Inflammatory macrophage treated with lipopolysaccharide for 1 hour (primary cell): ENCODE measurements at places on chromosomes 2 and 18.
A peak's percentile ranks its signal among the peaks of the same experiment; 100 is the strongest.

GRCh38 chr2:23400703-23401102, 15.7 kb downstream of the KLHL29 start:
- DNase-seq, result no peak

DNA sequence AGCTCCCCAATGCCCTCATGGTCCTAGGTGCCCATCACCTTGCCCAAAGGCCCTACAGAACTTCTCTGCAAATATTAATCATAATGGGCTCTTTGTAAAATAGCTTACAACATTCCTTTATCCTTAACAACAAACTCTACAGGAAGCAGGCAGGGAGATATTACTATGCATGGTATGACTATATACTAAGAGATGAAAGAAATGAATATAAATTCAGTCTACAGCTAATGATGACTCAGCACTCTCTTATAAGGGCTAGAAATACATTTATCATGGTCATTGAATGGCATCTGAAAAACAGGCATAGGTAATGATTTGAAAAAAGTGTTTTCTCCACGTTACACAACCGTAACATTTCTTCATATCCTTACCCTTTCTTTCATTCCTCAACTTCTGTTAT, 254.8 kb upstream of the DSEL start:
- no peak for DNase-seq

- peak; percentile 55 for DNase-seq
These were observed 128.5 kb downstream of the STK39 start for GRCh38 chr2:168118733-168119514.

DNA sequence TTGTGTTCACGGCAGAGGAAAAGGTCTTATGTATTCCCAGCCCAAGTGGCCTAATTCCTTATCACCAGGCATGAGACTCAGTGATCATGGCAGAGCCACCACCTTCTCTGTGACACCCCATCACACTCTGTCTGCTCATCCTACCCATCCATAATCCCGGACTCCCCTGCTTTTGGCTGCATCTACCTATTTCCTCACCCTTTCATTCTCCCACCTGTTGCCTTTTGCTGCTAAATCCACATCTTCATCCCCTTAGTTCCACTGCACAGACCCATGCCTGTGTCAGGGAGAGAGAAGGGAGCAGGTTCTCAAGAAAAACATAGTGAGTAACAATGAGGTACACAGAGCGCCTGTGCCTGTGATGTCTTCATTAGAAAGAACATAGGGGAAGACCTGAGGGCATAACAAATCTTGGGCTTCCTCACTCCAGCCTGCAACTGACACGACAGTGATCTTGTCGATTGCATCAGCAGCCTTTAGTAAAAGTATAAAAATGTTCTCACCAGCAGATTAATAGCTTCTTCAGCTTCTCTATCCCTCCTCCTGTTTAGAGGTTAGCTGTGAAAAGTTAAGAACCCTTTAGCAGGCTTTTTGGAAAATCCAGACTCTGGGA, 246.5 kb upstream of the SPRED2 start:
- DNase-seq, result no peak

GRCh38 chr2:124018890-124019289, 6.2 kb upstream of the CNTNAP5 start:
- DNase-seq, result no peak

DNA sequence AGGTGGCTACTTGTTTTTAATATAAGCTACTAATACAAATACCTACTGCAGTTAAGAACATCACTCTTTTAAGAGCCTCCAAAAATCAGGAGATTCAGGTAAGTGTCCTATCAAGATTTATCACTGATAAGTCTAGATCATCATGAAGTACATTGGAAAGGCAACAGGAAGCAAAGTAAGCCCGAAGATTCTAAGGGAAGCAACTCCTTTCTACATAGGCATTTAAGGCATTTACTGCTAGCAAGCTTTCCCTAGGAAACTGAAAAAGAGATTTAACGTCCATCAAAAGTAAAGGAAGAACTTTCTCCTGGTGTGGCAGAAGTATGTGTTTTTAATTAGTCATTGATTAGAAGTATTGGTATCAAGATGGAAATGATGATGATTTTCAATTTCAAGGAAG, 3.7 kb downstream of the STK17B start:
- no peak for DNase-seq

GRCh38 chr2:39289609-39290008, 45.8 kb upstream of the CDKL4 start:
- no peak for DNase-seq

DNA sequence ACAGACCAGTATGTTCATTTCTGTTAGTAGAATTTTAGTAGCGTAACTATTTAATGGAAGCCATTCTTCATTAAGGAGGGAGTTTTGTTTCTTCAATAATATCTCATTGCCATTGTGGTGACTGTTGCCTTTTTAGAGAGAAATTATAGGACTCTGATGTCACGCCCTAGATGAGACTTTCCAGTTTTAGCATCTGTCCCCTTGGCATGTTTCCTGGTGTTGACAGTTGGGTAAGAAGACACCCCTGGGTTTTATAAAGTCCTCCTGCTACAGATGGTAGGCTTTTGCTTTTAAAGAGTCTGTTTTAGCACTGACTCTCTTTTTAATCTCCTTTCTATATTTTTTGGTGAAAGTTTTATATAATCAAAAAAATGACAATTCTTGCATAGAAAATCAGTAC, 41.9 kb downstream of the KCNJ3 start:
- no peak for DNase-seq

DNA sequence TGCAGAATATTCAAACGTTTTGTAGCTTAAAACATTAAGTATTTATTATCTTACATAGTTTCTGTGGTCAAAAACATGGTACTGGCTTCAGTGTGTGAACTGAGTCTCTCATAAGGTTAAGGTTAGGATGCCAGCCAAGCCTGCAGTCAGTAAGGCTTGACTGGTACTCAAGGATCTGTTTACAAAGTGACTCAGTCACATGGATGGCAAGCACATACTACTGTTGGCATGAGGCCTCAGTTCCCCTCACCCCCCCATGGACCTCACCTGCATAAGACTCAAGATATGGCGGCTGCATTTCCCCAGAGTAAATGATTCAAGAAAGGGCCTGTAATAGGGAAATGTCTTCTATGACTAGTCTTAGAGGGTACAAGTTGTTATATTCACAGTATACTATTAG, 1167.5 kb downstream of the DPP10 start:
- no peak for DNase-seq

DNA sequence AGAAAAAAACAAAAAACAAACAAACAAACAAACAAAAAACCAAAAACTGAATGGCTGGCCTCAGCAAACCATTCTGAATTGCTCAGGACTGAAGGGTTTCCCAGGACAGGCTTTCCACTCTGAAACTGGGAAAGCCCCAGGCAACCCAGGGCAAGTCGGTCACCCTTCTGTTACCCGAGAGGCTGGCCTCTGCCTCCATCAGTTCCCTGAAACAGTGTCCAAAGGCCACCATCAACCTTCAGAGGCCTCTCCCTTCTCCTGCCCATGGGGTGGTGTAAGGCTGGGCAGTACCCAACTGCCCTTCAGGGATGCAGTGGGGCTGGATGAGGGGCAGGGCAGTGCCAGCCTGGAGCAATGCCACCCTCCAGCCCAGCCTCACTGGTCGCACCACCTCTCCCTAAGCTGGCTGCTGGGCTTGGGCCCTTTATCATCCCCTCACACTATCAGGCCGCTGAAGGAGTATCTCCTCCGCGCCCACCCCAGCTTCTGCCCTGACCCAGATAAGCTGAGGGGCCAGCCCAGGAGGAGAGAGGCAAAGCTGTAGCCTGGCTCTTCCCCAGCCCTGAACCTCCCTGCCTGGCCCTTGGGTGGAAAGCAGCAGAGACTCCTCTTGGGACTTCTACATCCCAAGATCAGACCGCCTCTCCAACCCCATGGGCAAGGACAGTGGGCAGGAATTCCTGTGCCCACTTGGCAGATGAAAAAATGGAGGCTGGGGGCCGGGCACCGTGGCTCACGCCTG, 35.9 kb downstream of the ZFP36L2 start:
- no peak for DNase-seq

GRCh38 chr2:47041063-47041462, 114.0 kb downstream of the STPG4 start:
- no peak for DNase-seq

- DNase-seq, result peak; percentile 48
These were observed 48.4 kb downstream of the TMEFF2 start for GRCh38 chr2:192146069-192147015.

DNA sequence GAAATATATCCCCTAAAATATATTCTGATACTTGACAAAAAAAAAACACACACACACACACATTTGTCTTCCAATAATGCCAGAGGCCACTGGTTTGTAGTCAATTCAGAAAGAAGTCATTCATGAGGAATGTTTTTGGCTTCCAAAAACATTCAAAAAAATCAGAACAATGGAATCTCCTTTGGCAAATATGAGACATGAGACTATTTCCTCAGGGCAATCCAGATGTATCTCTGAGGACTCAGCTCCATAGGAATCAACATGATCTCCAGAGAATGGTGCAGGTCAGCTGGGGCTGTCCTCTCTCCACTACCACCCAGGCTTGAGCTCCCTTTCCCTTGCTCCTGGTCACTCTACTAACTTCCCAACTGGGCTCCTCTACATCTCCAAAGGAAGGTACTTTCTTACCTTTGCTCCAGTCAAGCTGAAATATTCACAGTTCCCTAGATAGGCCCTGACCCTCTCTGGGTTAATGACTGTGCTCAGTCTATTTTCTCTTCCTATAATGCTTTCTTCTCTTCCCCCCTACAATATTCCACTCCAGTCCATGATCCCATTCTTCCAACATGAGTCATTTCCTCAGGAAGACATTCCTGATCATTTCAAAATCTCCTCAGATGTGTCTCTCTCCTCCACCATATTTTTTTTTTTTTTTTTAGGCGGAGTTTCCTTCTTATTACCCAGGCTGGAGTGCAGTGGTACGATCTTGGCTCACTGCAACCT, 145.3 kb downstream of the C1D start:
- no peak for DNase-seq

- DNase-seq, result no peak
These were observed 693.9 kb downstream of the SATB2 start for GRCh38 chr2:198763793-198764192.
